ENCODE measurements at places on chromosomes 11 and 22.

DNA sequence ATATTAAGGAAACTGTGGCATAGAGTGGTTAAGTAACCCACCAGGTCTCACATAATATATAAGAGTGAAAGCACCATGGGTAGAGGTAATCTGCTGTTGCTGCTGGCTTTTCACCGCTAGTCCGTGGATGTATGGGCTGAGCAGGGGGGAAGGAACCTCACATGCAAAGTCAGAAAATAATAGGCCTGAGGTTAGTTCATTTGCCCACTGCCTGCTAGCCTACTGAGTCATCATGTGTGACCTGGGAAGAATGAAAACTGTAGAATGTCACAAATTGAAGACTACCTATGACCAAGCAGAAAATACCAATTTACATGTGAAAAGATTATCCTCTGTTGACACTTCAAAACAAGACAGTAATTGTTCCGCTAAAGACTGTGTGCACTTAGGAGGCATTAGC, 560.1 kb upstream of the FAT3 start:
- peak; percentile 3 for DNase-seq

DNA sequence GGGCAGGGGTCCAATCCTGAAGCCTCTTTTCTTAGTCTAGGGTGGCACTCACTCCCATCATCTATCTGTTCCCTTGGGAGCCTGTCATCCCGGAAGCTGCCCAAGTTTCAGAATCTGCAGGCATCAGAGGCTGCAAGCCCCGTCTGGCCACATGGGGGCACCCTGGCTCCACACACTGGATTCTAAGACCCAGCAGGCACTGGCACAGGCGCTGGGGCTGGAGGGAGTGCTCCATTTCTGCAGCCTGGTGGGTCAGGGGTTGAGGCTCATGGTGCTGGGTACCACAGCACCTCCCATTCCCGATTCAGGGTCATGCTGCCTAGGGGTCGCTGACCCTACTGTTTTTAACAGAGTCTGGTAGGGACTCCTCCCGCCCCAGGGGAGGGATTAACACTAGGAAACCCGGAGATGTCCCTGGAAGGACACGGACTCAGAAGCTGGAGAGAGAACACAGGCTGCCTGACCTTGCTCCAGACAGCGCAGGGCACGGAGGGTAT, 243.9 kb upstream of the SYN3 start:
- DNase-seq: peak; percentile 60

DNA sequence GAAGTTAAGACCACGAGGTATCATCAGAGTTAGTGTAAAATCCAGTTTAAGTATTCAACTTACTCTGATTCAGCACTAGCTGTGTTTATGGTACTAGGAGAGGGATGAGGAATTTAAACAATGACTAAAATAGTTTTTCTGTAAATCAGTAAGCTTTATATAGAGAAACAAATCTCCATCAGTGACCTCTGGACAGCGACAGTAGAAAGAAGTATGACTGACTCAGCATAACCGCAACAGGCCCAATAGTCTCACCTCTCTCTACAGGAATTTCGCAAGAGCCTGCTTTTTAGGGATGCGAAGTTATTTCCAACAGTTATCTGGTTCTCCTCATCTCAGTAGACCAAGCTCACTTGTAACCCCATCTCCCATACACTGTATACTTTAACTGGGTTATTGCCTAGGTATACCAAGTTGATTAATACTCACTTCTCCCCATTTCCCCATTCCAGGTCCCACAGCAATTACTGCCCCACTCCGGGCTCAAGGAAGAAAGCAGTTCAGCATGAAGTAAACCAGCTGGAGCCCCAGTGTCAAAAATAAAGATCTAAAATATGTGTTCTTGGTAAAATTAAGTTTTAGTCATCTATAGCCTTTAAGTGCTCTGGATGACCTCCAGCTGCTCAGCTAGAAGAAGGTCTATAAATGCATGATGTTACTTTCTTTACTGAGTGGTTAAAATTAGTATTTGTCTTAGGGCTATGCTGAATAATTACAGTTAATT, 770.6 kb upstream of the CCDC90B start:
- peak; percentile 18 for DNase-seq

DNA sequence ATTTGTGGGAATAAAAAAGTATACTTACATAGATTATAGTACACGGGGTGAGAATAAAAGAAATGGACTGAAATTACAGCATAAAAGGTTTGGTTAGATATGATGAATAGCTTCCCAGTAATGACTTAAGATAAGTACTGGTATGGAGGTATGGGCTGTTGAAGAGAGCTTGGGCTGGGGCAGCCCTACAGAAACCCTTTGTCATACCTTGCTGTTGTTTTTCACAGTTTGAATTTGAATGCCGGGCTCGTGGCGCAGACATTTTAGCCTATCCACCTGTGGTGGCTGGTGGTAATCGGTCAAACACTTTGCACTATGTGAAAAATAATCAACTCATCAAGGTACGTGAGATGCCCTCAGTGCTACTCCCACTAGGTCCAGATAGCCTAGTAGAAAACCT, 42.3 kb upstream of the RBX1 start:
- DNase-seq: no peak

- no peak for DNase-seq
Observed at GRCh38 chr11:108221911-108222573, 396 bp downstream of the NPAT start.

DNA sequence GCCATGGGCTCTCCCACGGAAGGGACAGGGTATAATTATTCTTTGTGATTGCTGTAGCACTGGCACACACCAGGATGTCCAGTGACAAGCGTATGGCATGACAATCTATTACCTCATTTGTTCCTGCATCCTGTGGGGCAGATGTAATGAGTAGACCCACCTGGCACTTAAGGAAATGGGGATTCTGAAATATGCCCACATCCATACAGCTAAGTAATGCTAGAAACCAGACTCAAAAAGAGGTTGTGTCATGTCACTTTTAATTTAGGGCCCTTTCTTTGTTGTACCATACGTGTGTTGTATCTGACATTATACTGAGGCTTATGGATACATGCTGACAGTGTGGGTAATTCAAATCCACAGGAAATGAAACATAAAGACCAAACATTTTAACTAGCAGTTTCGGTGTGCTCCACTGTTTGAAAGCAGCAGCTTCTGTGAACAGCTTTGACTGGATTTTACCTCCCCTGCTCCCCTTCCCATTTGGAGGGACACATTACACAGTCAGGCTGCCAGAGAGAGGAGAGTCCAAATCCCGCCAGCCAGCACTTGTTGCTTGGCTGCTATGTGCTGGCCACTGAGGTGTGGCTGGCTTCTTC, 21.2 kb downstream of the GRAMD1B start:
- no peak for DNase-seq

GRCh38 chr11:117792992-117793391, 4.0 kb downstream of the DSCAML1 start:
- no peak for DNase-seq

DNA sequence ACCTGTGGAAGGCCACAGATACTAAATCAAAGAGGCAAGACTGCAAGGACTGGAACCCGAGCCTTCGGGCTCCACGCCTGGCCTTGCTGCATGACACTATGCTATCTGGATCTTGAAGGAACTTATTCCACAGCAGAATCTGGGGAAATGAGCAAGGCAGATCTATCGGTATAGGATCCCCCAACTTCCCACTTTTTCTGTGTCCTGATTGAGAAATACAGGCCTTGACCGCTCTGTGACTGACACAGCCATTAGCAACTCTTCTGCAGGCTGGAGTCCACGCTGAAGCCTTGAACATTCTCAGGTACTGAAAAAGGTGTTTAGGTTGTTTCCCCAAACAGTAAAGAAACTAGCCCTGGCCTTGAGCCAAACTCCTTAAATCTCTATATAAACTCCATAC, 241.2 kb upstream of the NARS2 start:
- no peak for DNase-seq

- peak; percentile 91 for DNase-seq
Observed at GRCh38 chr11:92739041-92739440, 230.4 kb upstream of the MTNR1B start.

GRCh38 chr11:102623128-102623527, 2.0 kb downstream of the MMP20 start:
- no peak for DNase-seq

GRCh38 chr11:112723676-112724495, 237.3 kb upstream of the NCAM1 start:
- no peak for DNase-seq

GRCh38 chr11:44733877-44734276, 7.1 kb downstream of the TSPAN18 start:
- DNase-seq: no peak

GRCh38 chr22:47203554-47203991, 441.1 kb downstream of the TBC1D22A start:
- no peak for DNase-seq

DNA sequence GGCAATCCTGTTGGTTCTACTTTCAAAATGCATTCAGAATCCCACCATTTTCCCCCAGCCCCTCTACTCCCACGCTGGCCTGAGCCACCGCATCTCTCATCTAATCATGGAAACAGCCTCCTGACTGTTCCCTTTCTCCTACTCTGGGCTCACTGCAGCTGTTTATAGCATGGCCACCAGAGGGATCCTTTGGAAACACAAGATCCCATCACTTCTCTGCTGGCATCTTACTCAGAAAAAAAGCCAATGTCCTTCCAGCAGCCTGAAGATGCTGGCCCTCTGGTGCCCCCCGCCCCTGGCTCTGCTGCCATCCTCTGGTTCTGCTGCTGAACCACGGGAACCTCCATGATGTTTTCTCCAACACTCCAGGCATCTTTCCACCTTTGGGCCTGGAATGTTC, 11.1 kb downstream of the MS4A8 start:
- DNase-seq: no peak

DNA sequence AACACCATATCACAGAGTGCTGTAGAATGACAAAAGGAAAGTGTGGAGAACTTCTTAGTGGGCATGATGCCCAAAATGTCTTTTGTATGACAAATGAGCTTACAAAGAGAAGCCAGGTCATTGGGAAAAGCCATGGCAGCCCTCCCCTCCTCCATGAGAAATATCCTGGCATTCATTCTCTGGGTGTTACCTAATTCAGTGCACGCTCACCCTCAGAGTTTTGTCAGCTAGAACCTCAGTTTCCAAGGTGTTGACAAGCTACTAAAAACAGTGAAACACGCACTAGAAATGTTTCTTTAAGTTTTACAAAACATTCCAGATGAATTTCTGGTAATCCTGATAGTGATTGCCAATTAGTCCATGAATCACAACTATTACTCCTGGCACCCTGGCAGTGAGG, 105.4 kb upstream of the FSHB start:
- peak; percentile 63 for DNase-seq

- no peak for DNase-seq
Observed at GRCh38 chr22:46357711-46358520, 22.4 kb downstream of the TRMU start.
